ENCODE measurements at places on chromosomes 7 and 10. TPM values are rescaled to one million over a fixed set of nuclear protein-coding genes. Genes with fewer than 3 reads are reported as not detected.

The TAS2R4 gene
- 2.4 TPM for total RNA-seq

The TNS3 gene
- 70.9 TPM for total RNA-seq

GRCh38 chr10:80344276-80344675 is 12.3 kb downstream of the DYDC1 start:
- no peak for DNase-seq

- no peak for DNase-seq
These were observed 45.8 kb upstream of the PLEKHA1 start for GRCh38 chr10:122328676-122329075.

- no peak for DNase-seq
These were observed 2.3 kb upstream of the SCRN1 start for GRCh38 chr7:29991937-29992336.

The GRID1 gene
- 3.5 TPM for total RNA-seq

- no peak for DNase-seq
These were observed 56.6 kb downstream of the TMEM209 start for GRCh38 chr7:130148561-130148960.

DNA sequence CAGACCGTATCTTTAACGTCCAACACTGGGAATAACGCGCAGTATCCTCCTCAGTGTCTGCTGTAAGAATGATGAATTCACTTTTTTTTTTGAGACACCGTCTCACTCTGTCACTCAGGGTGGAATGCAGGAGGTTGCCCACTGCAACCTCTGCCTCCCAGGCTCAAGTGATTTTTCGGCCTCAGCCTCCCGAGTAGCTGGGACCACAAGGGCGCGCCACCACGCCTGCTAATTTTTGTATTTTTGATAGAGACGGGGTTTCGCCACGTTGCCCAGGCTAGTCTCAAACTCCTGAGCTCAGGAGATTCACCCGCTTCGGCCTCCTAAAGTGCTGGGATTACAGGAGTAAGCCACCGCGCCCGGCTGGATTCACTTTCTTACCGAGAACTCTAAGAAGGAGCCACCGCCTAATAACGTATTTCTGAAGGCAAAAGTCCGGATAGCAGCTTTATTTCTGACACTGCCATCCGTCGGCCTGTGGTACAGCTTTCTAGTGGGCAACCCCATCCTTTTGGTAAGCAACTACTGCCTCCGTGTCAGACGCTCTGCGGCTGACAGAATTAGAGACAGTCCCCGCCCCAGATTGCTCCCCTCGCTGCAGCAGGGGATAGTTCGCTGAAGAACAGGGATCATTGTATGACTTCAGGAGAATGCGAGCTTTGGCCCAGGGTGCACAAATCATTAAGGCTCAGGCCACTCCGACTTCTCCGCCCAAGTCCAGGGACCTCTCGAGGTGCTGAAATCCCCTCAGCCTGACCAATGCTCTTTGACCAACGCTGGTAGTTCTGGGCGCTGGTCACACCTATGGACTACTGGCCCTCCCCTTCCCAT is 662 bp downstream of the POLR3A start:
- DNase-seq = no peak

The CPEB3 gene
- 6.1 TPM for total RNA-seq

DNA sequence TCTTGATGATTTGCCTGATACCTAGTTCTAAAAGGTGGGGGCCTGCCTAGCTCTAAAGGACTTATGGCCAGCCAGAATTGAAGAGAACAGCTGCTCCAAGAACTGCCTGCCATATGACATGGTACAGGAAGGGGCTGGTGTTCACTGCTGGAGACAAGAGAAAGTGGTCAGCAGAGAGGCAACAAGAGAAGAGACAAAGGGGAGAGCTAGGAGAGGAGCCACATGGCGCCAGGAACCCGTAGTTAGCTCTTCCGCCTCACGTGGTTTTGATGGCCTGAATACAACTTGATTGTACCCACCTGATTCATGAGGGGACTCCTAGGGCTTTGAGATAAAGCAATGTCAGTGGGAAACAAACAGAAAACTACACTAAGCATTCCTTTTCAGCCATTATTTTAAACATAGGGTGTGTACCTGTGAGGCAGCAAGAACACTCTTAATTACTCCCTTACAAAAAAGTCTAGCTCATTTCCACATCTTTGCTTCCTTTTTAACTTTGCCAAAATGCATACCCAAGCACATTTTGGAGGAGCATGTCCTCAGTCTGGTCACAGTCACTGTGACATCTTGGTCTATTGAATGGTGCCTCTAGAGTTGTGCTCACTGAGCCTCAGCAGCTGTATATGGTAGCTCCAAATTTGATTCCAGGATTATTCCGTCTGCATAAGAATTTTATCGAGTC is 71.6 kb downstream of the CCDC71L start:
- no peak for DNase-seq

The KCNMA1 gene
- total RNA-seq = 32.6 TPM

- no peak for DNase-seq
These were observed 495.1 kb downstream of the SUGCT start for GRCh38 chr7:40629891-40630290.

DNA sequence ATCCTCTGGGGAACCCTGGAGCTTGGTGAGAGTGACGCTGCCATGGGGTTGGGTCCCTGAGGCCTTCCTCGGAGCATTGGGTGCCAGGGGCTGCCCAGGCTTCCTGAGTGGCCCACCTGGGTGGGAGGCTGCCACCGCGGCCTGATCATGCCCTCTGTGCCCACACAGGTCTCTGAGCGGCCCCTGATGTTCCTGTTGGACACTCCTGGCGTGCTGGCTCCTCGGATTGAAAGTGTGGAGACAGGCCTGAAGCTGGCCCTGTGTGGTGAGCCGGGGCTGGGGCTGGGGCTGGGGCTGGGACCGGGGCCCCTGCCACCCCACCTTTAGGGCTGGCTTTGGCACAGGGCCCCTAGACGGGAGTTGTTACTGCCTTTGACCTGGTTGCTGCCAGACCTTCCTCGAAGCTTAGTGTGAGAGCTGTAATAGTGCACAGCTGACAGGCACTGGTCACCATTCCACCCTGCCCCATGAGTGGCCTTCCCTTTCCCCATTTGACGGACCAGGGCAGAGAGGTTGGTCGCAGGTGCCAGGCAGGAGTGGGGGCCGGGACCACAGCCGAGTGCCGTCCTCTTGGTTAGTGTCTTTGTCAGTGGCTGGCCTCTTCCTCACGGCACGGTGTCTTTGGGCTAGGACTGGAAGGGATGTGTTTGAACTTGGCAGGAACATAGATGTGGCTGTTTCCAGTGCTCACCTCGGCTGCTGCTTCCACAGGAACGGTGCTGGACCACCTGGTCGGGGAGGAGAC is 8.2 kb downstream of the MTG1 start:
- no peak for DNase-seq

- DNase-seq = no peak
These were observed 686.4 kb upstream of the C7orf33 start for GRCh38 chr7:147904219-147904576.

GRCh38 chr10:78401624-78402367 is 368.1 kb downstream of the RPS24 start:
- DNase-seq = no peak

DNA sequence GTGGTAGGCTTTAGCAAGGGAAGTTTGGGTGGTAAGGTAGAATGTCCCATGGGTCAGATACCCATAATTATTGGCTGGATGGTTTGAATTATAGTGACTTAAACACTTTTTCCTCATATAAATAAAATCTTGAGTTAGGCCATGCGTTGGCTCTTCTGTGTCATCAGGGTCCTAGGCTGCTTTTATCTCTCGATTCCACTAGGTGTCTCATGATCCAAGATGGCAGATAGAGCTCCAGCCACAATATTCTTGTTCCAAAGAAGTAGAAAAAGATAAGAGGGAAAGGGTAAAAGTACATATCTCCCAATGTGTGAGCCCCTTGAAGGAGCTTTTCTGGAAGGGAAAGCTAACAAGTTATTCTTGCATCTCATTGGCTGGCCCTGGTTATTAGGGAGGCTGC is 144.7 kb downstream of the GRK5 start:
- DNase-seq = no peak

The FAM20C gene
- total RNA-seq = 41.8 TPM

The MYL10 gene
- total RNA-seq = not detected

GRCh38 chr7:20220921-20221547 is 3.9 kb upstream of the MACC1 start:
- DNase-seq = no peak

The PRDX3 gene
- 131 TPM for total RNA-seq

DNA sequence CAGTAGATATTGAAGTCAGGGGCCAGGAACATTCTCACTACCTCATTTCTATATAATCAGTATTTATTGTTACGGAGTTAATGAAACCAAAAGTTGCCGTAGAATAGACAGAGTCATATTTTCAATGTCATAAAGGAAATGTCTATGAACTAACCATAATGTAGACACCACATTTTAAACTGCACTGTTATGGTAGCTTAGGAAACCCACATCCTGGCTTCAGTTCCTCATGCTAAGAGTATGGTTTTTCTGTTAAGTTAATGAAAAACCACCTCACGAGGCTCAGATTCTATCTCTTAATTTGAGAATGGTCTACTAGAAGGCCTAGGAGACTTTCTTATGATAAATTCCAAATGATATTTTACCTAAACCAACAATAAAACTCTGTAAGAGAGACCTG is 166.5 kb downstream of the TMEM26 start:
- DNase-seq = no peak

DNA sequence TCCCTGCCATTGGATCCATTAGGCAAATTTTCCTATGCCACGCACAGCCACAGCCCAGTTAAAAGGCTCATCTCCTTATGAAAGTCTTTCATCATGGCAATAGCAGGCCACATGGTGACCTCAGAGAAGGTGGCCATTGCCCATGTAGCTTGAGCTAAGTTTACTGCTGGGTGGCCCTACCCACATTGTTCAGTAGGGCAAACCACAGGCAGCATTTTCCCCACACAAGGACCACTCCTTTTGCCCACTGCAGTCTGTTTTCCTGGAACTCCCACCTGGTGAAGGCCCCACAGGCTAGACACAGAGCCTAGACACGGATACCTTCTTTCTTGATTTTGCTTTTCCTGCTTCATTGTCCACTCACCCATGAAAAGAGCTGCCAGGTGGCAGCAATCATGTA is 101.5 kb upstream of the NPVF start:
- no peak for DNase-seq

The HOXA7 gene
- 6.1 TPM for total RNA-seq

- DNase-seq = no peak
These were observed 106.4 kb upstream of the SDK1 start for GRCh38 chr7:3194501-3195141.

Data from omental fat pad (tissue), 4 donors.